ENCODE measurements at places on chromosomes 7 and 10. TPM values are rescaled to one million over a fixed set of nuclear protein-coding genes. Genes with fewer than 3 reads are reported as not detected.

Gene TMEM236
- 3.0 TPM for total RNA-seq

GRCh38 chr7:38655833-38656774 lies 24.9 kb upstream of the AMPH start:
- DNase-seq, result no peak

- no peak for DNase-seq
Observed at GRCh38 chr10:128054163-128054970, 71.9 kb downstream of the MKI67 start.

Gene FAM25C
- not detected for total RNA-seq

Gene CYP2C19
- total RNA-seq, result 0.19 TPM

- no peak for DNase-seq
Observed at GRCh38 chr10:120575411-120575810, 118.4 kb downstream of the PLPP4 start.

DNA sequence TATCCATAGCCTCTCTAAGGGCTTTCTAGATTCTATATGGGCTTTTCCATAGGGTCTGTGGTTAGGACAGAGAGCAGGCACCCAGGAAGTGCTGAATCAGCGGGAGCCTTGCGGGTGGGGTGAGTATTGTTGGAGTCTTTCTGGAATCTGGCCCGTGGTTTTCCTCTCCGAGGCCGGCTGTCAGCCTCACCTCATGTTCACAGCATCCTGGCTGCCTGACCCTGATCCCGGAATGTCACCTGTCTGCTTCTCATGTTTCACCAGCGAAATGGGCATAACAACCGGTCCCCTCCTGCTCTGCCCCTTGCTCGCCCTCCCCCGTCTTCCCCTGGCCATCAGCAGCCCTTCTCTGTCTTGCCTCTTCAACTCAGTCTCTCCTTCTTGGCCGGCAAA lies 36.5 kb downstream of the DDIT4 start:
- DNase-seq, result no peak

DNA sequence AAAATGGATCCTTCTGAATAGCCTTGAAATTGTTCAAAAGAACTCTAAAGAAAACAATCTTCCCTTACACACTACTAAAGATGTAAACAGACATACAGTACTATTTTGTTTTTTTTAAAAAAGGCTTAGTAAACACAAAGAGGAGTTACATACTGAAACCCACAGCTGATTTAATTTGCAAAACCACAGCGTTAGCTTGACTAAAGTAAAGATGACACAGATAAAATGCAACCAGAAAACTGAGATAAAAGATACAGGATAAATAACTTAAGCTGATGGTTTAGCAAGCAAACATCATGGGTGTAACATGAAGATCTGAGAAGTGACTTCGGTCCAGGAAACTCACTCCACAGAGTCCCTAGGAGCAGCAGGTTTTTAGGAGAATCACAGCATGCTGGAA lies 21.8 kb downstream of the PRKCQ start:
- no peak for DNase-seq

GRCh38 chr7:16463949-16464715 lies 1.4 kb downstream of the SOSTDC1 start:
- DNase-seq, result no peak

Measured in mesenteric fat pad (tissue), 1 donor.